ENCODE measurements at places on chromosomes 3 and 15.

- DNase-seq = no peak
Measured at GRCh38 chr15:86155551-86155950, 75.9 kb downstream of the AGBL1 start.

DNA sequence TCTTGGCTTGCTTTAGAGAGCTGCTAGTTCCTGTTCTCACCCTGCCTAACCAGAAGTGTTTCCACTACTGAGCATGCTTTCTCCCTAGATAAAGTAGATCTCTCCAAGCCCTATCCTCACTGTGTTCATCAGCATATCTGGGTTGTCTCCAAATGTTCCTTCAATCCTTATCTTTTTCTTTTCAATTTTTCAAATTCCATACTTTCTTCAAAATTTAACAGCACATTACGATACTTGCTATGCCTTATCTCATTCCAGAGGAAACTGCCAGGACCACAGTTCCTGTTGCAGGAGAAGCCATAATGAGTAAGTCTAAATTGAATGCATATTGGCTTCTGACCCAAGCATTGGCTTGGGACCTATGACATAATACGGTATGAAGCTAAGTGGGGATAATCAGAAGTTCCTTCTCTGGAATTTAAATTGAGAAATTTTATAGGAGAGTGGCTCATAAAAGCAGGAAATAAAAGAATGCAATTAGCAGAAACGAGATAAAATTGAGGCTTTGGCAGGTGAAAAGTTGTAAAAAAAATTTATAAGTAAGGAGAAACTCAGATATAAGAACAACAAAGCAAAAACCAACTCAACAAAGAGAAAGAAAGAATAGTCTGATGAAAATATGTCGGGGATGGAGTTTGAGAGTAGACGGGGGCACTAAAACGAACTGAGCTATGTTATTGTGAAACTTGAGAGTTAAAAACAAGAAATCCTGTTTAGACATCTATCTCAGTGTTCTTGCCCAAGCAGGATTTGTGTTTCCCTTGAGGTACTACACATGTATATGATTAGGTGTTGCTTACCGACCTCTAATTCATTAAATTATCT is 631.7 kb upstream of the CCDC54 start:
- peak; percentile 85 for DNase-seq

GRCh38 chr3:49867871-49868321 is 1.8 kb downstream of the CAMKV start:
- peak; percentile 62 for DNase-seq

GRCh38 chr3:184620475-184621119 is 59.0 kb downstream of the EPHB3 start:
- DNase-seq = peak; percentile 58

- no peak for DNase-seq
Measured at GRCh38 chr3:94001191-94001590, 21.2 kb downstream of the ARL13B start.

DNA sequence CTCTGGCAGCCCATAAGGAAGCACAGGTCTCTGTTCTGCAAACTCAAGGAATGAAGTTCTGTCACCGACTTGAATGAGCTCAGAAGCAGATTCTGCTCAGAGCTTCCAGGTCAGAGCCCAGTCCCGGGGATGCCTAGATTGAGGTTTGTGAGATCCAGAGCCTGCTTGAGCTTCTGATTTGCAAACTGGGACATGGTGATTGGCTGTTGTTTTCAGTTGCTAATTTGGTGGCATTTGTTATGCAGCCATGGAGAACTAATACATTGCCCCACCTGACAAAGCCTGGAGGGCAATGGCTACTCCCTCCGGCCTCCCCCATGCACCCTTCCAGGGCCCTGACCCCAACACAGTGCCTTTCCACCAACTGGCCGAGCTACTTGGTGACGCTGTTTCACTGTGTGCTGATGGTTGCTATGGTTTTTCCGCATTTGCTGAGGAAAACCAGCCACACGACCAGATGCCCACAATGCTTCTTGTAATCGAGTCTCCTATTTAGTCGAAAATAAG is 379.5 kb upstream of the ATP10A start:
- DNase-seq = no peak

DNA sequence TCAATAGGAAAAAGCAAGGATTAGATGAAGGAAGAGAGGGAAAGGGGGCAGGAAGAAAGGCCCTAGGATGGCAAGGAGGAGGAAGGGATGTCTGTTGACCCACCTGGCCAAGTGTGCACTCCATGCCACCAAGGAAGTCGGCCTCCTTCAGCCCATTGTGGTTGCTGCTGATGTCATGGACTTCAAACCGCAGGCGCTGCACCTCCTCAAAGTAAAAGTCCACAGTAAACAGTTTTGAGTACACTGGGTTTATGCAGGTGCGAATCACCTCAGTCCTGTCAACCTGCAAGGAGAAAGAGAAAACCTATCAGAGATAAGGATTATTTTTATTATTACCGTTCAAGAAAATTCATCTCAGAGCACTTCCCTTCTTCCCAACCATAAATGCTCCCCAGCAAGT is 220.6 kb upstream of the MRPL3 start:
- no peak for DNase-seq

DNA sequence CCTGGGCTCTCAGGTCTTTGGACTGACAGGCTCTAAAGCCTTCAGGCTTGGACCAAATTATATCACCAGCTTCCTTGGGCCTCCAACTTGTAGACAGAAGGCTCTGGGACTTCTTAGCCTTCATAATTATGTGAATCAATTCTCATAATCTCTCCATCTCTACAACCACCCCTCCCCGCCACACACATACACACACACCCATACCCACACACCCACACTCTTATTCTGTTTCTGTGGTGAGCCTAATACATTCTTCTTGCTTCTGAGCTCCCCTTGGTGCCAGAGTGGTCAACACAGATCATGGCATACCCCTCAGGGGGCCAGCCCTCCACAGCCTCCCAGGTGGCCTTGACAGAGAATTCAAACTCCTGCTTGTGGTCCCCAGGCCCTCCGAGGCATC is 5.6 kb upstream of the NUP210 start:
- no peak for DNase-seq

GRCh38 chr15:98692213-98692612 is 43.9 kb downstream of the IGF1R start:
- DNase-seq = no peak

DNA sequence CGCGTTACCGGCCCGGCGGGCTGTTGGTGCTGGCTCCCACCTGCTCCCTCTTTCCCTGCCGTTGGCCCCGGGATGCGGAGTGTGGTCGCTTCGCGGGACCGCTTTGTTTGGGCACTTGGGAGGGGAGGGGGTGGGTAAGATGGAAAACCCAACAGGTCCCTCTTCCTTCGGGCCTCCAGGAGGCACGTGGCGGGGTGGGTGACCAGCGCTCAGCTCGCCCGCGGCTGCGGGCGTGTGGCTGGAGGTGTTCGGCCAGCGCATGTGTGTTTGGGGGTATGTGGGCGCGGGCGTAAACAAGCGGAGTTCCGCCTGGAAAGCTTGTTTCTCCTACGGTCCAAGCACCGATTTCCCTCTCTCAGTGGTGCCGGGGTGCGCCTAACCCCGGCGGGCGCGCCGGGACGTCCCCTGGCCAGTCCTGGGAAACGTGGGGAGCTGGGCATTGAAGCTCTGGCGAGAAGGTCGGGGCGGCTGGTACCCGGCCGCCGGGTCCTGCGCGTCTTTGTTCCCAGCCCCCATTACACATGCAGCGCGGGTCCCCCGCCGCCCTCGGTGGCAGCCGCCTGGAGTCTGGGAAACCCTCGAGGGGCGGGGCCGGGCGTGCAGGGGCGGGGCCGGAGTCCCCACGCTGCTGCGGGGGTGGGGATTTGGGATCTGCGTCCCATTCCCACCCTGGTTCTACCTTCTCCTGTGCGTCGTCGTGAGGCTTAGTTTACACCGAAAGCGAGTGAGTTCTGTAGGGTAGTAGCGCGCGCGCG is 1.4 kb downstream of the ACVR2B start:
- peak; percentile 58 for DNase-seq

- no peak for DNase-seq
Measured at GRCh38 chr3:54969652-54970051, 41.8 kb upstream of the LRTM1 start.

- DNase-seq = no peak
Measured at GRCh38 chr3:117603097-117603496, 893.5 kb downstream of the TUSC7 start.

- DNase-seq = peak; percentile 94
Measured at GRCh38 chr15:39304201-39304841, 276.6 kb upstream of the THBS1 start.

DNA sequence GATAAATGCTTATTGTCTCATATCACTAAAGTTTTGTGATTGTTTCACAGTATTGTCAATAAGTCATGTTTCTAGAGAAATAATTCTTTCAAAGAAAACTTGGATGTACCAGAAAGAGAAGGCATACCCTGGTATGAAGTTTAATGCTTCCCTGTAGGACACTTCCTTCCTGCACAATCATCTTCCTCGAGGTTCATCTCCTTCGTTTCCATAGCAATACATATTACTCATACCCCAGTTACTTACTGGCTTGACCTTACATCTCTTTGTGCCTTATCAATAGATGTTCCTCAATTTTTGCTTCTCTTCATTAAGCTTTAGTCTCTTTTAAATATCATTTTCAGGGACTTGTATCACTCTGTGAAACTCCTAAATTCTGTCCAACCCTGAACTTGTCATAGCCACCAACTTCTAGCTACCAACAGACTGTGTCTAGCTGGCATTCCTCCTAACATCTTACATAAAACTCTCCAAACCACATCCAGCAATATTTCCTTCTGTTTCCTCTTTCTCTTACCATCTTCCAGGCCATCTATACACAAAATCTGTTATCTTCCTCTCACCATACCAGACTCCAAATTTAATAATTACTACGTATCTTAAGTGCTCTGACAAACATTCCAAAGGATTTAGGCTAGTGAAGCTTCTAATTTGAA is 134.3 kb downstream of the GADL1 start:
- peak; percentile 33 for DNase-seq

DNA sequence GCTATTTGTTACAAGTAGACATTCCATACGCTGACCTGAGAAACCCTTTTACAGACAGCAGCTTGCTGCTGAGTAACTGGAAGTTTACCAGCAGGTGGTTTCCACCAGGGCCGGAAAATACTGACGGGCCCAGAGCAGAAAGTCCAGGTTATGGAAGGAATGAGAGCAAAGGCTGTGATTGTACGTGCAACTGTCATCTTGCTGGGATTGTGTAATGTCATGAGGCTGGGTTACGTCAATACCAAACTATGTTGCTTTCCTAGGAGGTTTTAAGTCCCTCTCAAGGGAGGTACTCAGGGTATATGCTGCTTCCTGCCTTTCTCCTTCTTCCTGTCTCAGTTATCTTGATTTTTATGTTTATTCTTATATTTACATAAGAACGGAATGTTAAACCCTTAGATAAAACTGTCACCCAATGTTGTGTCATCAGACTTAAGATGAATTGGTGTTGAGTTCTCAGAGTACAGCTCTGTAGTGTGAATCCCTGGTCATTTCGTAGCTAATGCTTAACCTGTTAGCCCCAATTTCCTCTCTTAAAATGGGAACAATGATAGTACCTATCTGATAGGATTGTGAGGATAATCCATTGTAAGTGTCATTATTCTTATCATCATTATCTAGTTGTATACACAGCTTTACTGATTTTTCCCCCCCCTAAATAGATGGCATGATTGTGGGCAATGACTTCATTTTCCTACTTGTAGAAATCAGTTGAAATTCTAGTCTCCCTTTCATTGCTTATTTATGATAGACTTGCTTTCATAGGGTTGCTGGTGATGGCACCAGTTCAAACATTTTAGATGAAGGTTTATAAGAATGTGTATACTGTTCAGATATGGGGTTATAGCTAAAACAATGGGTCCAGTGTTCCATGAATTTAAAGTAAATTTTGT is 101.4 kb downstream of the FNDC3B start:
- DNase-seq = peak; percentile 94

DNA sequence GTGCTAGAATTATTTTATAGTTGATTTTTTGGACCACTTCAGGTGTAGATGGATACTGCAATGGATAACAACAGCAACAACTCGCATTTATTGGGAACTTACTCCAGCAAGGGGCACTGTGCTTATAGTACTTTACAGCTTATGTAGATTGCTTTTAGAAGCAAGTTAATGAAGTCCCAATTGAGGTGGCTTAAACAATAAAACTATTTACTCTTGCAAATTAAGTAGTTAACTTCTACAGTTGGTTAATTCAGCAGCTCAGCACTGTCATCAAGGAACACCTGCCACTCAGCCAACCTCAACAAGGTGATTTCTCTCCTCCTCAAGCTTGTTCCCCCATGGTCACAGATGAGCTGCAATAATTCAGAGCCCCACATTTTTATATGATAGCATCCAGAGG is 124.1 kb downstream of the RASA2 start:
- no peak for DNase-seq

DNA sequence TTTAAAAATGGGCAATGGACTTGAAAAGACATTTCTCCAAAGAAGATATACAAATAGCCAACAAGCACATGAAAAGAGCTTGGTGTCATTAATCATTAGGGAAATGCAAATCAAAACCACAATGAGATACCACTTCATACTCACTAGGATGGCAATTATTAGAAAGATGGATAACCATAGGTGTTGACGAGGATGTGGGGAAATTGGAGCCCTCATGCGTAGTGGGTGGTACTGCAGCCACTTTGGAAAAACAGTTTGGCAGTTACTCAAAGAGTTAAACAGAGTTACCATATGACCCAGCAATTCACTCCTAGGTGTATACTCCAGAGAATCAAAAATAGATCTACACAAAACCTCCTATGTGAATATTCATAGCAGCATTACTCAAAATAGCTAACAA is 27.4 kb downstream of the RPLP1 start:
- no peak for DNase-seq

DNA sequence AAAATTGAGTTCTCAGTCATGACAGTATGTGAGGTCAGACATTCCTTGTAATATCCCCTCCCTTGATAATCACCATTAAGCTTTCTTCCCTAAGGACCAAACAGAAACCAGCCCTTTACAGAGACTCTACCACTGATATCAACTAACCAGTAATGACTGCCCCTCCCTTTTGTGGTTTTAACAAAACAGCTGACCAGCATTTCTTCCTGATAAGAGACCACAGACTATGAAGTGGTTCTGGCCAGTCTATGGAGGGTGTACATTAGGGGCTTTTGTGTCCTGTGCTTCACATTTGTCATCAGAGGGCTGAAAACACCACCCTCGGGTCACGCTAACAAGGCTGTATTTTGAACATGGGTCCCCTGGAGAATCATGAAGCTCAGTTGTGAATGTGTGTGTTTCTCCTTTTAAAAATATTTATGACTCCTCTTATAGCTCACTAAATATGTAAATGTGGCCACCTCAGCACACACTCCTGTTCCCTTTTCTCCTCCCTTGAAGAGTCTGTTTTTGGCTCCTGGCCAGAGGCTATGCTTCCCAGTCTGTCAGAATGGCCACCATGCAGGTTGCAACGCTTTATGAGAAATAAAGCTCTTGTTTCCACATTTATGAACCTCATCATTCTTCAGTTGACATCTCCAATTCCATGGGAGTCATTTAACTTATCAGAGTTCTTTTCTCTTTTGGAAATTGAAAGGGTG is 239.3 kb downstream of the CPNE4 start:
- no peak for DNase-seq

GRCh38 chr3:161879470-161879869 is 382.9 kb downstream of the OTOL1 start:
- DNase-seq = peak; percentile 58
